Central memory CD4-positive, alpha-beta T cell (primary cell): ENCODE measurements at places on chromosomes 3 and 15.
A peak's percentile ranks its signal among the peaks of the same experiment; 100 is the strongest.

GRCh38 chr15:57559875-57560274 lies 31.8 kb upstream of the MYZAP start:
- DNase-seq, result peak; percentile 38

DNA sequence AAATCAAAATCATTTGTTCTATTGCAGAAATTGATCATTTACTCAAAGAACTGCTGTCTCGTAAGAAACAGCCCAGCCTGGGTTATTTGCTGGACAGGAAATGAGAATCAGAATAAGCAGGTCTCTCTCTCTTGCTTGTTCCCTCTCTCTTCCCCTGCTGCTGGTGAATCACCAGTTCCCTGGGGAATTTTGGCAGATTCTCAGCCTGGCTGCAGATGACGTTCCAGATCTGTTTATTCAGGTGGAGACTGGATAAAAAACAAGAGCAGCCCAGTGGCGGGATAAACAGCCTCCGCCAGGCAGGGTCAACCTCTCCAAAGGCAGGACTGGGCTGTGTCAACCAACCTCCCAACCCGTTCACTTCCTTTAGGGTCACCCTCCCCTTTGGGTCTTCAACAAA lies 72.1 kb downstream of the LRIG1 start:
- DNase-seq, result no peak

- no peak for DNase-seq
These were observed 104.9 kb downstream of the OCA2 start for GRCh38 chr15:27993996-27994780.

- DNase-seq, result no peak
These were observed 11.2 kb upstream of the P2RY1 start for GRCh38 chr3:152823781-152824180.

- no peak for DNase-seq
These were observed 6.4 kb upstream of the CSTA start for GRCh38 chr3:122318620-122319019.
